ENCODE measurements at places on chromosomes 11 and 22.

DNA sequence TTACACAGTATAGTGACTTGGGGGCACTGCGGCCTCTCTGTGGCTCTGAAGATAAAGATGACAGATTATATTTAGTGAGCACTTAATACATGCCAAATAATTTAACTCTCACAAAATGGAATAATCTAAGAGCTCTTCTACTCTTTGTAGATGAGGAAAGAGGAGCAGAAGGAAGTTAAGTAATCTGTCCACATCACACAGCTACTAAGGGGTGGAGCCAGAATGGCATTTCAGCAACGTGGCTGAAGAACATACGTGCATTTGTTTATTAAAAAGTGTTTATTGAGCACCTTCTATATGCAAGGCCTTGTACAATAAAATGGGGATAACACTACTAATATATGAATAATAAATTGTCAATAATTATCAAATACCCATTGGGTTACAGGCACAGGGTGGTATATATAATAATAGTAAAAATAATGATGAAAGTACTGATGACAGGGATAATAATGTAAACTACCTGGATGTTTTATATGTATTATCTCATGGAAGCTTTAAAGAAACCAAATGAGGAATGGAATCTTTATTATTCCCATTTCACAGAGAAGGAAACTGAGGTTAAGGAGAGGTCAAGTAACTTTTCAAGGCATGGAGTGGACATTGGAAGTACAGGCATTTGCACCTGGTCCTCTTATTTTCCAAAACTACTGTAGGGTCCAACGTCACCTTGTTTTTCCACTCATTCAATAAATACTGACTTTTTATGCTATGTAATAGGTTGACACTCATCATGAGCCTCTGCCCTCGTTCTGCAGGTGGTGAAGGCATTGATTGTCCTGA is 38.0 kb upstream of the IL17RA start:
- no peak for DNase-seq

- peak; percentile 99 for DNase-seq
Measured at GRCh38 chr11:69075421-69076128, 26.8 kb downstream of the TPCN2 start.

DNA sequence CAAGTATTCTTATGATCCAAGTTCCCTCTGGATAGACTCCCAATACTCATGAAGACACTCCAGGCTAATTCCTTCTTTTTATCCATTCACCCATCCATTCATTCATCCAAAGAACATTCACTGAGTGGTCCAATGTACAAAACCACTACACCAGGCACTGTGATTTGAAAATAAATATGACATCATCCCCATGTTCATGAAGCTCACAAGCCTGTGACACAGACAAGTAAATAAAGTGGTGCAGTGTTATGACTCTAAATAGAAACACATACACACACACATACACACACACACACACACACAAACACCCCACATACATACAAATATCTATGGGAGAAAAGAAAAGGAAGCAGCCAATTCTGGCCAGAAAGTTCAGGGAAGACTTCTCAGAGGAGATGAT is 35.5 kb downstream of the MTMR2 start:
- no peak for DNase-seq

DNA sequence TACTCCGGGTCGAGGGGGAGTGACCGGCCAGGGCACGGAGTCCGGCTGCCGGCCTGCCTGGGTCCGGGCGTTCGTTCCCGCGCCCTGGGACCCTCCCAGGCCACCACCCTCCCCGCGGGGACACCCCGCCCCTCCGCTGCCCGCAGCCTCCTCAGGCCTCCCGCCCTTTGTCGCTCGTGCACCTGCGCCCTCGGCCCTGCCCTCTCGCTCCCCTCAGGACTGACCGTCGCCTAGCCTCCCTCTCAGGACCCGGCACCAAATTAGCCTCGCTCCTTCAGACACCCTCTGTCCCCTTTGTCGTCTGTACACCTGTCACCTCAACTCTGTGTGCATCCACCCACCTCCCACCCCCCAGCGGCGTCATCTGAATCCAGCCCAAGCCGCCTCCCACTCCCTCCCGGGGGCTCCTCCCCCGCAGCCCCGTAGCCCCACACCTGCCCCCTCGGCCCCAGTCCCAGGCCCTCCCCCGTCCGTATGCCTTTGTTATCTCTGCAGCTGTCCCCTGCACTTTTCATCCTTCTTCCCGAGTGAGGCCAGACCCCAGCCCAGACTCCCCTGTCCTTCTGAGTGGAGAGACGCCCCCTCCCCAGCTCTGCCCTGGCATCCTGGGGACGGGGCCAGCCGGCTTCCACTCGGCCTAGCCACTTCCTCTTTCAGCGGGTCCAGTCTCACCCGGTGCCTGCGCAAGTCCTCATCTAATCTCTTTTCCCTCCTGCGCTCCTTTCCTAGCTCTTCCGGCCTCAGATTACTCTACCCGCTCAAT is 643 bp downstream of the TIGD3 start:
- DNase-seq: no peak

DNA sequence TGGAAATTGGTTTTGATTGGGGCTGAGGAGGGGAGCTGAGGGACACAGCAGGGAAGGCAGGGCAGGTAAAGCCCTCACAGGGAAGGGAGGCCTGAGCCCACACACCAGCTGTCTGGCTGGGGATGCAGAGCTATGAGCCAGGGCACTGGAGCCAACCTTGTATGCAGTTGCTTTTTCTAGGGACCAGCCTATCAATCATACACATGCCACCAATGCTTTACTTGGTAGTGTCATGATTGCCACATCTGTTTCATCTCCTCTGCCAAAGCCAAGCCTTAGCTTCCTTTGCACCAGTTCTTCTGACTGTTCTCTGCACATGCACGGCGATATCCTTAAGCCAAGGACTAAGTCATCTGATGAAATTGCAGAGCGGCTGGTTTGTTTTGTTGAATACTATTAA is 207.1 kb upstream of the PLET1 start:
- no peak for DNase-seq

DNA sequence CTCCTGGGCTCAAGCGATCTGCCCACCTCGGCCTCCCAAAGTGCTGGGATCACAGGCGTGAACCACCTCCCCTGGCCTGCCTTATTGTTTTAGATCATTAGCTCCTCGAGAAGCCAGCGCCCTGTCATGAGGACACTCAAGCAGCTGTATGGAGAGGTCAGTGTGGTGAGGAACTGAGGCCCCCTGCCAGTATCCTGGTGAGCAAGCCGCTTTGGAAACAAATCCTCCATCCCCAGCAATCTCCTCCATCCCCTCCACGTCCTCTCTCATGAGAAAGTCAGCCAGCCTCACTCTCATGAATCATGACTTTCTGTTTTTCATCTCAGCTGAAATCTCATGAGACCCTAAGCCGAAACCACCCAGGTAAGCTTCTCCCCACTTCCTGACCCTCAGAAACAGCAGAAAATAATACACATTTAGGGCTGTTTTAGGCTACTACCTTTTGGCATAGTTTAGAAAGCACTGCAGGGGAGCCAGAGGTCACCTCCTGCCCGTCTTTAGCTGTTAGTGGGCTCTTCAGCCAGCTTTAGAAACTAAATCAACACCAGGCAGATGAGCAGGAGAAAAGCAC is 56.0 kb downstream of the CTTN start:
- no peak for DNase-seq

DNA sequence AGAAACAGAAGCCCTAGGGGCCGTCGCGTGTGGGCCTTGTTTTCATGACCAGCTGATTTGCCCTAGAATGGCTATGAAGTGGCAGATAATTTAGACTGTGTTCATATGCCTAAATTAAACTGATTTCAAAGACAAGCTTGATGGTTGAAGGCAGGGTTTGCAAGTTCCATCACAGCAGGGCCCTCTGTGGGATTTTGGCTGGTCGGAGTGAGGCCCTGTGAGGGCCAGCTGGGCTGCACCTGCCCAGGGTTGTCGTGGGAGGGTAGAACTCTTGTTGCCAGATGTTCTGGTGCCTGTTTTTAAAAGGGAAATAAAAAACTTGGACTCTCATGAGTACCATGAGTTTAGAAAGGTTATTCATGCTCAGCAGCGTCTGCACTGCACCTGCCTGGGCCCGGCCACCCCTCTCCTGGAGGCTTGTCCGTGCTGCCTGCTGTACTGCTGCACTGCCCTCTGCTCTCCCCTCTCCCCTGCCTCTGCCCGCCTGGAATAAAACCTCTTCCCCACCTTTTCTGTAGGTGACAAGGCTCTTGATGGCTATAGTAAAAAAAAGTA is 44.1 kb downstream of the AP2A2 start:
- no peak for DNase-seq

DNA sequence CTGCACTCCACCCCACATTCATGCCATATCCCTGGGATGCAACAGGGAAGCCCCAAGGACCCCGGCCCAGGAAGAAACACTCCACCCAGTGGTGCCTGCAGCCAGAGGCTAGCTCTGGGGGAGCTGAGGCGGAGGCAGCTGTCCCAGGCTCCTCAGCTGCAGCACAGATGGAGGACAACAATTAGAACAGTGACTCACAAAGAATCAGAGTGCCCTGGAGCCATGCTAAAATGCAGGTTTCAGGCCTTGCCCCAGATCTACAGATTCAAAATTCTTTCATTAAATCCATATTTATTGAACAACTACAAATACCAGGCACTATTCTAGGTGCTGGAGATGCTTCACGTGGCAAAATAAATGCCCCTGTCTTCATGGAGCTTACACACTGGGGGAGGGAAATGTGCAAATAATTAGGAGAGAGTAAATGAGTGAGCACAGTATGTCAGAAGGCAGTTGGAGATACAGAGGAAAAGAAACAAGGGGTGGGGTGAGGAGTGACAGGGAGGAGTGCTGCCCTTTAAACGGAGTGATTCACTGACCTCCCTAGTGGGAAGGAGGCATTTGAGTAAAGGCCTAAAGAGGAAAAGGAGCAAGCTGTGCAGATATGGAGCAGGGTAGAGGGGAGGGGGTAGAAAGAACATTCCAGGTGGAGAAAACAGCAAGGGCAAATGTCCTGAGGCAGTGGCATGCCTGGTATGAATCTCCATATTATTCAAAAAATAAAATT is 73.3 kb upstream of the CSNK2A3 start:
- no peak for DNase-seq

DNA sequence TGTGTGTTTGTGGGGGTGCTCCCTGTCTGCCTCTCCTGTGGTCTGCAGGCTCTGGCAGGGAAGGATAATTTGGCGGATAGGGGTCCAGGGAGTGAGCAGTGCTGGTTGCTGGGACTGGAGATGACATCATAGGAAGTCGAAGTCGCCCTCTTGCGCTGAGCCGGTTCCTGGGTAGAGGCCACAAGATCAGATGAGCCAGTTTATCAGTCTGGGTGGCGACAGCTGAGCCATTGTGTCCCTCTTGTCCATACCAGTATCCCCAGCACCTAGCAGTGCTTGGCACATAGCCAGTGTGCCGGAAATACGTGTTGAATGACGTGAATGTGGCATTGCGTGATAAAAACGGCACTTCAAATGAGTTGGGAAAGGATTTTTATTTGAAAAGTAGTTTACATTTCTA is 9.8 kb downstream of the APOL5 start:
- DNase-seq: no peak

DNA sequence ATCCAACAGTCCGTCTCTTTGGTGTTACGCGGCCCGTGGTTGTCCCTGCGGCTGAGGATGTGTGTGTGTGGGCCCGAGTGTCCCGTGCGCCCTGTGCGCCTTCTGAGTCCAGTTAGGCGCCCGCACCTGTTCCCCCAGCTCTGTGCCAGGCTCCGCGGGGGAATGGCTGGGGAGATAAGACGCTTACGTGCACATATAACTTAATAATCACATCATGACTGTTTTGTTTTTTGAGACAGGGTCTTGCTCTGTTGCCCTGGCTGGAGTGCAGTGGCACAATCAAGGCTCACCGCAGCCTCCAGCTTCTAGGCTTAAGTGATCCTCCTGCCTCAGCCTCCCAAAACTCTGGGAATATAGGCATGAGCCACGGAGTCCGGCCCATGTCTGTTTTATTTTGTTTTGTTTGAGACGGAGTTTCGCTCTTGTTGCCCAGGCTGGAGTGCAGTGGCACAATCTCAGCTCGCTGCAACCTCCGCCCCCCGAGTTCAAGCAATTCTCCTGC is 817 bp downstream of the ARL2 start:
- no peak for DNase-seq

DNA sequence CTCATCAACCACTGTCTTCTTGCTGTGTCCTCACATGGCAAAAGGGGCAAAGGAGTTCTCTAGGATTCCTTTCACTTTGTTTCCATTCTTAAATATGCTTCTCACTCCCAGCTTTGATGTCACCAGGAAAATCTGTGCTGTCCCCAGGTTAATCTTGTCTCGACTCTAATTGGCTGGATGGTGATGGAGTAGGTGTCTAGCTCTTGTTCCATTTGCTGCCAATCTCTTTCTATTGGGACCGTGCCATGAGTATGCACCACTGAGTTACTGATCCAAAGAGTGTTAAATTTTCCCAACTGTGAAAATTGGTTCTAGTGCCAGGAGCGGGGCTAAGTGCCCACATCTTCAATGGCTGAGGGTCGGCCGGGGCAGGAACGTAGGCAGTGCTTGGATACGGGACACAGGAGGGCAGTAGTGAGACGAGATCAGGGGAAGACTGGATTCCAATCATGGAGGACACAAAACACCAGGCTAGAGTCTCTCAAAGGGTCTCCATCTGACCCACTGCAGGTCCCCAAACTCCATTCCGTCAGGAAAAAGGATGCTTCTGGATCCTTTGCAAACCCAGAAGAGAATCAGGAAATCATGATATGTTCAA is 47.7 kb upstream of the CSNK2A3 start:
- DNase-seq: no peak

GRCh38 chr11:107683807-107684206 is 28.0 kb downstream of the SLN start:
- DNase-seq: no peak

- DNase-seq: no peak
Measured at GRCh38 chr11:1130276-1131032, 27.3 kb upstream of the MUC5AC start.

GRCh38 chr22:50011447-50012210 is 936 bp downstream of the IL17REL start:
- DNase-seq: no peak

DNA sequence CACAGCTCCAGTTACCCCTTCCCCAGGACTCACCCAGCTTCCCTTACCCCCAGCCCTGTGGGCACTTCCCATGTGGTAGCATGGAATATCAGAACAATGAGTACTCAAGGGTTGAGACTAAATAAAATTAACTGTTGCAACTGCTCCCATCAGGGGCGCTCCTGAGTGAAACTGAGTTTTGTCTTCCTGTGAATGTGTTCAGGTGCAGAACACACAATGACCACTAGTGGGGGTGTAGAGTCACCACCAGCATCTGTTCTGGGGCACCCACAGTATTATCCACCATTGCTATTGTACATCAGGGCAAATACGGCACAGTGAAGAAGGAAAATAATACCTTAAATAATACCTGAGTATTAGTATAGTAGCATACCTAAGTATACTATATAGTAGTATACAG is 689.7 kb downstream of the TBC1D22A start:
- no peak for DNase-seq

DNA sequence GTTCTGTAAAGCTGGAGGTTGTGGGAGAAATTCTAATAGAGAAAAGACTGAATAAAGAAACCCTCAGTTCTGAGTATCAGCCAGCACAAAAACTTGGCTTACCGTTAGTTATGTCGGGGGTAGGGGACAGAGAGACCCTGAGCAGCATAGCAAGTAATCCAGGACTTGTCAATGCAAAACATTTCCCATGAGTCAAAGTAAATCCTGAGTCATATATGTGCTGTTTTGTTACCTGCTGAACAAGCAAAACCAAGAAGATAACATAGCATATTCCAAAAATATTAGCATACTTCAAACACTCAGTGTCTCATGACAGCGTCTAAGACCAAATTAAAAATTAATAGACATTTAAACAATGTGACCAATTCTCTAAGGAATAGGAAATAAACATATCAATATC is 75.1 kb upstream of the LUZP2 start:
- no peak for DNase-seq

GRCh38 chr11:70036971-70037882 is 40.9 kb upstream of the ANO1 start:
- no peak for DNase-seq

GRCh38 chr22:44974454-44974853 is 35.4 kb downstream of the PHF21B start:
- no peak for DNase-seq
